Activated gamma-delta T cell treated with anti-CD3 and anti-CD28 coated beads, Interleukin-2, amount 50 U/mL, for 16 hours (primary cell): ENCODE measurements at places on chromosomes 12 and 14.

GRCh38 chr14:54785136-54785777 lies 117.4 kb downstream of the GCH1 start:
- DNase-seq = no peak

DNA sequence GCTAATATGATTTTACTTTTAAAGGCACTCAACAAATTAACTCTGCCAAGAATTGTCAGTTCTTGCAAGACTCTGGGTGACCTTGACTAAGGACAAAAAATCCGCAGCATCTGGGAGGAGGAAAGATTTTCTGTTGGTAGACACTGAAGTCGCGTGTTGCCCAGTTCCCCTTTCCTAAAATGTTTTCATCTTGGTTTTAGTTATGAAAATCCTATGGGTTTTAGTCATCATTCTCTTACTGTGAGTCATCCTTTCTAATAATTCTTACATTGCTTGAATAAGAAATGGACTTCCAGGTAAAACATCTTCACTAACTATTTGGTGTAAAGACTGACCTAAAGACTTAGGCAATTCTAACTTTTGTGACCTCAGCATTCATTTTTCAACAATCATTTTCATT lies 9.1 kb downstream of the GSG1 start:
- DNase-seq = no peak

DNA sequence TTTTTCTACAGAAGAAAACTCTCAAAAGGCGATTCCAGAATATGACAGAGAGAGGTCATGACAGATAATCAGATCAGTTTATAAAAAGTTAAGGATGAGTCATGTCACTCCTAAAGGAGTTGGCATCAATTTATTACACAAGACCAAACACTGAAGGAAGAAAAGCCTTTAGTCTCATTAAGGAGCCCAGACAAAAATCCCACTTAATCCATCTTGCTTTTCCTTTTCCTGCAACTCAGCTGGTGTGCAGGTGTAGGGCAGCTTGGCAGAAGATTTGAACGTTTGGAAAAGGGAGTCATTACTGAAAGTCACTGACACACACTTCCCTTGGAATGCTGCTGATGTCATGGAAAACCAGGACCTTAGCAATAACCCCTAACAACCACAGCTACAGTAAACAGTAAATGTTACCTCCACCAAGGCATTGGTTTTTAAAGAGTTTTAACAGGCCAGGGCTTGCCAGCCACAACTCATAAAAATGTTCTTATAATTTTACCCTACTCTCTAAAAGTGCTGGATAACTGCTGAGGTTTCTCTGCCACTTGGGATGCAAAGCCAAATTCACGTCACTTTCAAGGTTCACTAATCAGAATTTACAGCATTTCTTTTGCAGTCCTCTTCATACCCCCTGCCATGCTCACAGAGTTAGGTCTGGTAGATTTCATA lies 320.6 kb downstream of the RAD51B start:
- DNase-seq = no peak

- peak; percentile 54 for DNase-seq
Measured at GRCh38 chr12:12334367-12335040, 15.5 kb downstream of the MANSC1 start.

DNA sequence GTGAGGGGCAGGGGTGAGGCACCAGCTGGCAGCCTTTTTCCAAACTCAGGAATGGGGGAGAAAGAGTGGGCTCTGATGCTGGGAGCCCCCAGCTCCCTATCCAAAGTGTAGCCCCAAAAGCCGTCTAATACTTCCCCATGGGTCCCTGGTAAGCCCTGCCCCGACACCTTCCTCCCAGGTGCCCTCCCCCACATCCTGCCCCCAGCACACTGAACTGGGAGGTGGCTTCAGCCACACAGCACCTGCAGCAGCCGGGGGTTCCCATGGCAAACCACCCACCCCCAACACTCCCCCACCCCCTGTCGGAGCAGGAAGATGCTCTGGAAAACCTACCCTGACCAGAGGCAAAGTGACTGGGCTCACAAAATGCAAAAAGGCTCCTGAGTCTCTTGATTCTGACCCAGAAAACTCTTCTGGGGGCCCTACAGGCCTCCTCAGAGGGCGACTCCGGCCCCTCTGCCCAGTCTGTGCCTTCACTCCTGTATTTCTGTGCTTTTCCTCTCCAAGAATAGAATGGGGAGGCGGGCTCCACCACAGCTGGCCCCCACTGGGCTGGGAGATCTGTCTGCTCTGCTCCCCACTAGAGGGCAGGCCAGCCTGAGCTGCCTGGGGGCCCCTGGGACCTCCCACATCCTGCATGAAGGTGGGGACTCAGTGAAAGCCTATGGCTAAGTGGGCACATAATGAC lies 81.6 kb downstream of the ITPK1 start:
- peak; percentile 32 for DNase-seq

DNA sequence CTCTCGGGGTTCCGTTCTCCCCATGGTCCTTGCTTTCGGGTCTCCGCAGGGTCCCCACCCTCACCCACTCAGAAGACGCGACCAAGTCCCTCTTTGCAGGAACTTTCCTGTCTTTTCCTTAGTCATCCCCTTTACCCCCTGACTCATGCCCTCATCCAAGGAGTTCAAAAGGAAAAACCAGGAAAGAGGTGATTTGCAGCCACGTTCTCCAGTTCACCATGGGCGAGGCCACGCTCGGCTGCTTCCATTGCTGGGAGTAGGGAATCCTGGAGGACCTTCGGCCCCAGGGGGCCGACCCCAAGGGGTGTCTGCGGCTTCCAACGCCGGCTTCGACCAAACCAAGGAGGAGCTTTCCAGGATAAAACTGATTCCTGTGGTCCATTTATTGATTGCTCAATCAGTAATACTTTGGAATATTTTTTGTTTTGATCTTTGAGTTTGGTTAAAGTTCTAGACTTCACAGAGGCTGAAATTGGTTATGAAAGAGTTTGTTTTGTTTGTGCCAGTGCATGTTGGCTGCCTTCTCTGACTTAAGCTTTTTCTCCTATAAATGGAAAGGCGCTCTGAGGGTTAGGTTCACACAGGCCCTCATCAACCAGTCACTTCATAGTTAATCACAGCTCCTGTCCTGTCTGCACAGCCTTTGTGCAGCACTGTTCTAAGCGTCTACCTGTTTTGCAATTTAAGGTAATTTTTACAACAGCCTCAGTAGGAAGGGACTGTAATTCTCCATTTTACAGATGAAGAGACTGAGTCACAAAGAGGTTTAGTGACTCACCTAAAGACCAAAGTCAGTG lies 827 bp downstream of the ALDH2 start:
- DNase-seq = no peak

DNA sequence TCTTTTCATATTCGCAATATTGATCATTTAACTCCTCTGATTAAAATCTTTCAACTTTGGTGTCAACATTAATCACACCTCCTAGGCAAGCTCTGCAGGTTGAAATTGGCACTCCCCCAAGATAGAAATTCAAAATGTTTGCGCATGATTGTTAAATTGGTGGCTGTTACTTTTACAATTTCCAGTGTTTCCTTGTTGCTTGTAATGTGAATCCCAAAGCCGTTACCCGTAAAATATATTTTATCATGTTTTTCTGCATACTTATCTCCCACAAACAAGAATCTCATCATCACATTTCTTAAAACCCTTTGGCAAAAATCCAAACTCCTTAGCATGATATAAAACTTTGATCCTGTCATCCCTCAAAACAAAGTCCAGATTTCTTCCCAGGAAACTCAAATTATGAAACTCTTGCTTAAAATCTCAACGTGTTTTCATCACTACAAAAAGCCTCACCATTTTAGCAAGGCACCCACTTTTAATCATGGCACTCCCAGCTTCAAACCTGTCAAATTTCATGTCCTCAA lies 14.7 kb downstream of the RTL1 start:
- no peak for DNase-seq

- DNase-seq = no peak
Measured at GRCh38 chr14:67358924-67359774, 455 bp downstream of the ATP6V1D start.

DNA sequence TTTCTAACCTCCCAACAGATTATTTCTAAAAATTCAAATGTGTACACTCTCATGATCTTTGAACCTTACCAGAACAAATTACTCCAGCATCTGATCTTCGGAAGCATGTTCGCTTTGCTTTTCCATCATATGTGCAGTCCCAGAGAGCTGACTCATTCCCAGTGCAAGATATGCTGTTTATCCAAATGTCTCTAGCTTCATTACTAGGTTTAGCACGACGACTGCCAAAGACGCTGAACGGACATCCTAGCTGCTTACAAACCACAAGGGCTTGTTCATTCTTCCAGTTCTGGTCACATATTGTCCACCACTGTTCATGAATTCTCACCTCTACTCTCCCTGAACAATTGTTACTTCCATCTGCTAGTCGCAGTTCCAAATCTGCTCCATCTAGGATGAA lies 40.5 kb downstream of the CD163L1 start:
- DNase-seq = no peak

DNA sequence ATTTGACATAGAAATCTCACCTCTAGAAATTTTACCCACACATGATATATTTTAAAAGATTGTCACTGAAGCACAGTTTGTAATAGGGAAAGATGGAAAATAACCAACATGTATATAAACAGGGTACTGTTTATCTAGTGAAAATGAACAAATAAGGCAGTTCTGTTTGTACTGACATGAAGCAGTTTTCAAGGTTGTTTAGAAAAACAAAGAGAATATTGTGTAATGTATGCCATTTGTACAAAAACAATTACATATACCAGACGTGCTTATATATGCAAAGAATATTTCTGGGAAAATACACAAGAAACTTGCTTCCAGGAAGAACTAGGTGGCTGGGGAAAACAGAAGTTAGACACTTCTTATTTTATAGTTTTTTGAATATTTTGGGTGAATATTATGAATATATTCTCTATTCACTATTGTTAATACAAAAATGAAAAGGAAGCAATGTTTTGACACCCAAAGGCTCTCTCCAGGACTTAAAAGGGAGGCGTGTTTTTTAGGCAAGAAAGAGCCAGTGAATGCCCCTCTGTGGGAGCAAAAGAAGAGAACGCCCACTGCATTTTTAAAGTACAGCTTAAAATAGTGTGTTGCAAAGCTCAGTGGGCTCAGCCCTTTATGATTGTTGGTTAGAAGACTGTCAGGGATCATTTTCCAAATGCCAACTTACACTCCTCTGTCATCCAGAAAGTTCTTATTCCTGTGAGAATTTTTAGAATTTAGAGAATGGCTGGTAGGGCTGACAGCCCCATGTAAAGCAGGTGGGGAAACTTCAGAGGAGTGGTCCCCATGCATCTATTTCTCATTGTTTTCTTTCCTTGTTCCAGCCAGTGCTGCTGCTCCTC lies 59.6 kb upstream of the FERMT2 start:
- no peak for DNase-seq

GRCh38 chr14:77708749-77709148 lies 846 bp downstream of the SLIRP start:
- no peak for DNase-seq

- no peak for DNase-seq
Measured at GRCh38 chr12:121676190-121676589, 6.7 kb upstream of the MORN3 start.

DNA sequence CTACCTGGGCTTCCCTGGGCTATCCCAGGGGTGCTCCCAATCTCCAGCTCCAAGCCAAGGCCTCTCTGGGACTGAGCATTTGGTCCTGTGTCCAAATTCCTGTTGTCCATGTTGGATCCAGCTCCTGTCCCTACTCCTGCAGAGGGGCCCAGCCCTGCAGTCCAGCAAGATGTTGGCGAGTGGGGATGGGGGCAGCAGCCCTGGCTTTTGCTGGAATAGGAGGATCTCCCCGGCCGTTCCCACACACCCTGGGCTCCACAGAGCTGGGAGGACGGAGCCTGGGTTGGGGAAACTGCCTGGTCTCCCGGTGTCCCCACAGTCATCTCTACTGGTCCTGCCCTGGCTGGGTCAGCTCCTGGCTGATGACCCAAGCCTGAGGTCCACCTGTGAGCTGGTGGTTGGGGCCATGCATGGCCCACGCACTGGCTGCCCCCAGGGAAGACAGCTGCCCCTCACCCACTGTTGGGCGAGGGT lies 219.6 kb upstream of the C14orf180 start:
- DNase-seq = no peak

- DNase-seq = no peak
Measured at GRCh38 chr12:52222692-52223091, 10.4 kb upstream of the KRT7 start.

- DNase-seq = no peak
Measured at GRCh38 chr14:31297701-31298344, 90.2 kb upstream of the HECTD1 start.

DNA sequence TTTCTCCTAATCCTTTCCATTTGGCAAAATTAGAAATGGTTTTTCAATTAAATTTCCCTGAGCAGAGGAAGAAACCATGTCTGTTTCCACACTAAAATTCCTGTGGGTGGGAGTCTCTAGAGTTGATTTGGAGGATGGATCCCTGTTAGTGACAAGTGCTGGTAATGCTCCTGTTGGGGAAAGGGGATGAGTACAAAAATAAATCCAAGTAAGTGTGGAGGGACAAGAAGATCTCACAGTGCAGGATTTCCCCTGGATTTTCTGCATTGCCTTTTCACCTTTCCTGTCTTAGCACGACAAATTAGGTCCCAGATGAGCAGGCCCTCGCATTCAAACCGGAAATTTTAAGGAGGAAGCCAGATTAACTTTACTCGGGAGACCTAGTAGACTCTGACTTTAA lies 107.5 kb downstream of the DAD1 start:
- no peak for DNase-seq

GRCh38 chr12:77362509-77363210 lies 297.3 kb upstream of the E2F7 start:
- no peak for DNase-seq

DNA sequence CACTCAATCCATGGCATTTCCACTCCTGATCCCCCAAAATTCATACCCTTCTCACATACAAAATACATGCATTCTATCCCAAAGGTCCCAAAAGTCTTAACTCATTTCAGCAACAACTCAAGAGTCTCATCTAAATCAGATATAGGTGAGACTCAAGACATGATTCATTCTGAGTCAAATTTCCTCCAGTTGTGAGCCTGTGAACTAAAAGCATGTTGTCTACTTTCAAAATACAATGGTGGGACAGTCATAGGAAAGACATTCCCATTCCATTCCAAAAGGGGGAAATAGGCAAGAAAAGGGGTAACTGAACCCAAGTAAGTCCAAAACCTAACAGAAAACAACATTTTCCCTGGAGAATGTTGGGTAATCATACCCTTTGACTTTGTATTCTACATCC lies 103.3 kb downstream of the C12orf75 start:
- DNase-seq = no peak

- no peak for DNase-seq
Measured at GRCh38 chr14:50039734-50040400, 76.5 kb downstream of the VCPKMT start.

- DNase-seq = no peak
Measured at GRCh38 chr12:58502841-58503240, 417.5 kb downstream of the LRIG3 start.

- no peak for DNase-seq
Measured at GRCh38 chr12:26101350-26101734, 23.5 kb downstream of the BHLHE41 start.

DNA sequence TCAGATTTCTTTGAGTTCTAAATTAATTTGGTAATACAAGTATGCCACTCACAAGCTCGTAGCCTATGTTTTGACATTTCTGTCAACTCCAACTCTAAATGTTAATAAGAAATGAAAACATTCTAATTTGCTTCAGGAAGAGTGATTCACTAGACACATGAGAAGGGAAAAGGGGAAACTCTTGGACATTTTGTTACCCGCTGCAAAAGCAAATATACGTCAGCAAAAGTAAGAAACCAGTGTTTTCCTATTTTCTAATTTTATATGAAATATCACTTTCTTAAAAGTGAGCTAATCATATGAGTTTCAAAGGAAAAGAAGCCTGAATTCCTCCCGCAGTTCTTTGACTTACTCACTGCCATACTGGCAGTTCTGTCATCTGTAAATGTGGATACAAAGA lies 162.3 kb downstream of the GRIP1 start:
- no peak for DNase-seq
